ENCODE measurements at places on chromosomes 12 and 14.

GRCh38 chr12:126772171-126772864 is 1494.7 kb upstream of the TMEM132C start:
- no peak for DNase-seq

DNA sequence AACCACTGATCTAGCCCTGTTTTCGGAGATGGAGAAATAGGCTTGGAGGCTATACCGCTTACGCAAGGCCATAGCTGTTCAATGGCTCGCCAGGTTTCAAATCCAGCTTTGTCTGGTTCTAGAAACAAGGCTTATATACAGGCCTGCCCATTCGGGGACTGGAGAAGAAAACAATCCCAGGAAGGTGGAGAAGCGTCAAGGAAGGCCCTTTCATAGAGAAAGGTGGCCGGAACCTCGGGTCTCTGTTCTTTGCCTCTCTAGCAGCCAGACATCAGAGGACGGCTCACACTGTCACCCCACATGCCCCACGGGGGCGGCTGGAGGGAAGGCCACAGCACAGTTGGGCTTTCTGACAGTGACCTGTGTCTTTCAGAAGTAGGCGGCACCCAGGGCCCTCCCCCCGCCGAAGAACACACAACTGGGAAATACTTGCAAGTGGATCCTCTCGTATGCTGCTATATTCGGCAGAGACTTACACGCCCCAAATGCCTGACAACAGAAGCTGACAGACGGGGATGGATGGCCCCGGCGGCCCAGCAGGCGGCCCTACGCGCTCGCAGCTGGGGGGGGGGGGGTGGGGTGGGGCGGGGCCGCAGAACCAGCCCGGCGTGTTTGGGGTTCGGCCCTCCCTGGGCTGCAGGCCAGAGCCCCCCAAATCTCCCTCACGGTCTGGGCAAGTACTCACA is 4.5 kb upstream of the SETD1B start:
- no peak for DNase-seq

DNA sequence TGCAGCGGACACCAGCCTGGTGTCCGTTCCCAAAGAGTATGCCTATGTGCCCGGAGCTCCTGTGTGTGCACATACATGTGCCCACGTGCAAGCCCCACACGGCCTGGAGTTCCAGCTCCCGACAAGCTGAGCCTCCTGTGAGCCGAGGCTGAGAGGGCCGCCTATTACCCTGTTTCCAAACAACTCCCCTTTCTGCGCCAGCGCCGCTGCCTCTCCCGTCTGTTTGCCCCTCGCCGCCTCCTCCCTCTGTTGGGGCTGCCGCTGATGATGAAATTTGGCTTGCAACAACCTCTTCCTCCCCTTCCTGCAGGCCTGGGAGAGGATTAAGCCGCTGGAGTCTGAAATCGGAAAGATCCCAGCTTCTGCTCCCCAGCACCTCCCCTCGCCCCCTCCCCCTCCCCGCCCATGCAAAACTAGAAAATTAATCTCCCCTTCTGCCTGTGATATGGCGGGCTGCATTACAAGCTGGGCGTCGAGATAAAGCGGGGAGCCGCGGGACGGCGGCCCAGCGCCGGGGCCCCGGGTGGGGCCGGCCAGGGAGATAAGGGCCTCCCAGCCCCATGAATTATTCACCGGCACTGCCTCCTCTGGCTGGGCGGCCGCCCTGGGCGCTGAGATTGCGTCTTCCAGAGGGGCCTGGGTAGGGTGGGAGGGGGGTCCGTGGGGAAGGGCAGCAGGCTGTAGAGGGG is 6.8 kb upstream of the ASIC1 start:
- DNase-seq = no peak

DNA sequence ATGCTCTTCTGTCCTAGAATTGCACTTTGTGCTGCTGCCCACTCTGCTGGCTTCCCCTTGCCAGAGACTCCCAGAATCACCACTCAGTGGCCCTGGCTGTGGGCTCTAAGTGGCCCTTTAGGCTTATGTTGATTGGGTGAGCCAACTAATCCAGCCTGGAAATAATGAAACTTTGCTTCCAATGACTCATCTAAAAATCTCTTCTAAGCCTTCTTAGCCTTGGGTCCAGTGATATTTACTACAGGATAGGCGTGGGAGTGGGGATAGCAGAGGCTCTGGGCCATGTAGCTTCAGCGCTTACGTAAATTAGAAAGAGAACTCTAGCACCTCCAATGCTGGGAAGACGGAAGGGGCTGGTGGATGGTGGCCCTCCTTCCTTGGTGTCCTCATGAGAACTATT is 137.9 kb downstream of the TTC8 start:
- DNase-seq = no peak

- DNase-seq = no peak
These were observed 288.2 kb upstream of the TMPO start for GRCh38 chr12:98227162-98227561.

DNA sequence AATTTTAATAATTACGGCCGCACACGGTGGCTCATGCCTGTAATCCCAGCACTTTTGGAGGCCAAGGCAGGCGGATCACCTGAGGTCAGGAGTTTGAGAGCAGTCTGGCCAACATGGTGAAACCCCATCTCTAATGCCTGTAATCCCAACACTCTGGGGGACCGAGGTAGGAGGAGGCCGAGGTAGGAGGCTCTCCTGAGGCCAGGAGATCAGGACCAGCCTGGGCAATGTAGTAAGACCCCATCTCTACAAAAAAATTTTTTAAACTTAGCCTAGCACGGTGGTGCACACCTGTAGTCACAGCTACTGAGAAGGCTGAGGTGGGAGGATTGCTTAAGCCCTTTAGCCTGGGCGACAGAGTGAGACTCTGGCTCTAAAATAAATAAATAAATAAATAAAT is 5.6 kb upstream of the CFAP73 start:
- DNase-seq = no peak

All from cortex of kidney (tissue), 1 donor.